ENCODE measurements at places on chromosomes 4 and X. TPM values are rescaled to one million over a fixed set of nuclear protein-coding genes. Genes with fewer than 3 reads are reported as not detected.

GRCh38 chr4:9899306-9900055 lies 118.0 kb downstream of the DRD5 start:
- no peak for DNase-seq

GRCh38 chrX:23861215-23861896 lies 46.4 kb downstream of the APOO start:
- DNase-seq: no peak

Gene TMPRSS11A
- not detected for total RNA-seq

GRCh38 chrX:22310779-22311178 lies 38.1 kb downstream of the CBLL2 start:
- no peak for DNase-seq

- DNase-seq: no peak
Observed at GRCh38 chr4:15901007-15901406, 37.5 kb downstream of the FGFBP1 start.

Gene PDLIM3
- total RNA-seq: not detected

DNA sequence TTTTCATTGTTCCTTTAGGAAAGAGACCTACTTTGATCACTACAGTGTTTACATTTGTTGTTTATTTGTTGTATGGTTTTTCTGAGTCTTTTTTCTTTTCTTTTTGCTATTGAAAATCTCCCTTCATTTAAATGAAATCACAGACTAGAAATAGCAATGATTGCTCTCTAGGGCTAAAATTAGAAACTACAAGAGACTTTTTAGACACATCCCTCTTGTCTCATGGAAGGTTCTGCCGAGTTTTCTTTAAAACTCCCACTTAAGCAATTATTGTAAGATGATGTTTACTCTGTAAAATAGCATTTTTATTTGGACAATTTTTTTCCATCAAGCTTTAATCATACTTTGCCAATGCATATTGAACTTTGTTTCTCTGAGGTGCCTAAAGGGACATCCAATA lies 136.6 kb downstream of the PALLD start:
- DNase-seq: no peak

GRCh38 chr4:26022346-26023202 lies 108.6 kb downstream of the SMIM20 start:
- DNase-seq: no peak

Gene PCDH7
- not detected for total RNA-seq

DNA sequence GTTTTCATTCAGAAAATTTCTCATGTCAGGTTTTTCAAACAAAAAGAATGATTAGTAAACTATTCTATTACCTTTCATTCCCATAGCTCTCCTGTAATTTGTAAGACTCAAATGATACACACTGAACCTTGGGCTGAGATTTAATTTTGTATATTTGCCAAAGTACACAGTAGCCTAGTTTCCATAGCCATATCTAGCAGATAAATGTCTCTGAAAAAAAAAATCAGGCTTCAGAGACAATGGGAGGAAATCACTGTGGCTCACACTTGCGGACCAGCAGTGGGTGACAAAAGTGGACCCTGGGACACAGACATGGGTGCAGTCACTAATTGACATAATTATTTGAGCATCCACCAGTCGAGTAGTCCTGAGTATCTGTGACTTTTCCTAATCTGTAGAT lies 46.6 kb downstream of the MAOA start:
- DNase-seq: no peak

- no peak for DNase-seq
Observed at GRCh38 chr4:184499996-184500395, 25.6 kb upstream of the IRF2 start.

DNA sequence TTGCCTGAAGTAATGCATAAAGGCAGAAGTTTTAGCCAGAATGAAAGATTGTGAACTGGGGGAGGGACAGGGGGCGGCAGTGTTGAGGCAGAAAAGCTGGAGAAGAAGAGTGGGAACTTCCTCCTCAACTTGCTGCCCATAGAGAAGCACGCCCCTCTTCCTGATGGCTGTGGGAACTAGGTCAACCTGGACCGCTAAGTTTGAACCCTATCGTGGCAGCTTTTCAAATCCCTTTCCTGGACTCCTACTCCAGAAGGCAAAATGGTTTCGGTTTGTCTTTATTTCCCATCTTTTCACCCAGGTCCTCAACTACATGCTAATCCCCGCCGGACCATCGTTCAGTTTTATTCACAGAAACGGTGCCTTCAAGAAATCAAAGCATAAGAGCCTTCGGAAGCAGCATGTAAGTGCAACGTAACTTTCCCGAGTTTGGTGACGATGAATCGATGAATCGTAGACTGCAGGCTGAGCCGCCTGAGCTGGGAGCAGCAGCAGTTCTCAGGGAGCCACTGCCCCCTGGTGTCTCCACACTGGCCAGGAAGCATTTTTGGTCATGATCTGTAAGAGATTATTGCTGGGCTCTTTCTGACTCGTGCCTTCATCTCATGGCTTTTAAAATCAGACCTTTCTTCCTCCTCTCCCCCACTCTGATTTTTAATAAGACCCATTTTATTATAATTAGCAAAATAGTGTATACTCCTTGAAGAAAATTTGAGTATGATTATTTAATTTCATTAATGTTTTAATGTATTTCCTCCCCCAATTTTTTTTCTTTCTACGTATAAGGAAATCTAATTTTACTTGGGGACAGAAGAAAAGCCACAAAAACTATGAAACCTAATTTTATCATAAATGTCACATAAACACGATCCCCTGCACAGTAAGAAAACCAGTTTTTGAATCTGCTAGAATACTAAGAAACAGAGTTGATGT lies 21.4 kb downstream of the SPINK2 start:
- peak; percentile 58 for DNase-seq

Gene GLUD2
- 9.6 TPM for total RNA-seq

Gene IL21
- 0.18 TPM for total RNA-seq

Gene COX18
- 15.3 TPM for total RNA-seq

DNA sequence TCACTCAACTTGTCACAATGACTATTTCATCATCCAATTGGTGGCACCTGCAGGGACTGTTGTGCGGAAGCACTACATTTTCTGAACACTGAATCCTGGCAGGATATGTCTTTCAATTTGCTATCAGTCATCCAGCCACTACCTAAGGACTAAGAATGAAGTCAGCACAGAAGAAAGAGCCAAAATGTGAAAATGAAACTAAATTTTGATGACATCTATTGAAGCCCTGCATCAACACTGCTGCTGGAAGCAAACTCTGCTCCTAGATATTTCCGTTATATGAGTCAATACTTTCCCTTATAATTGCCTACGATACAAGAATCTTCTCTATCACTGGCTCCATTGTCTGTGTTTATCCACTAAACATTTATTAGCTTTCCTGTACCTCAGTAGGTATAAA lies 917.9 kb downstream of the RAPGEF2 start:
- no peak for DNase-seq

- DNase-seq: peak; percentile 11
Observed at GRCh38 chr4:46270986-46271596, 118.8 kb downstream of the GABRA2 start.

DNA sequence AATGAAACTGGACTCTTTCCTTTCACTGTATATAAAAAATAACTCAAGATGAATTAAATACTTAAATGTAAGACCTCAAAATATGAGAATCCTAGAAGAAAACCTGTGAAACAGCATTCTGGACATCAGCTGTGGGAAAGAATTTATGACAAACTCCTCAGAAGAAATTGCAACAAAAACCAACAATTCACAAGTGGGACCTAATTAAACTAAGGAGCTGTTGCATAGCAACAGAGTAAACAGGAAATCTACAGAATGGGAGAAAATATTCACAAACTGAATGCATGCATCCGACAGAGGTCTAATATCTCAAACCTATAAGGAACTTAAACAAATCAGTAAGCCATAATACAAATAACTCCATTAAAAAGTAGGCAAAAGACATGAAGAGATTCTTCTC lies 851.7 kb upstream of the PCDH10 start:
- DNase-seq: no peak

DNA sequence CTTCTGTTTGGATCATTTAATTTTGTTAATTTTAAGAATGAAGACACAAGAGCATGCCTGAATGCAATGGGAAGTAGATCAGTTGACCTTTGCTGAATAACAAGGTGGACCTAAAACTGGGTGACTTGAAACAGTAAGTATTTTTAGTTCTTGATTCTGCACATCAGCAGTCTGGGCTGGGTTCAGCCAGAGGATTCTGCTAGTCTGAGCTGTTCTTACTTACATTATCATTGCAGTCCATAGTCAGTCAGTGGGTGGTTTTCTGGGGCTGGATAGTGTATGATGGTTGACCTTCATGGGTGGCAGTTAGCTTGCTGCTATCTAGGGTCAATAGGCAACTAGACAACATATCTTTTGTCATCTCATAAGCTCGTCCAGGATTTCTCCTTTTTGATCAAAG lies 91.4 kb downstream of the HS3ST1 start:
- DNase-seq: no peak

- no peak for DNase-seq
Observed at GRCh38 chr4:183299464-183299863, 20.6 kb downstream of the CLDN22 start.

Gene ADRA2C
- total RNA-seq: 0.54 TPM

Gene GPR34
- total RNA-seq: not detected

GRCh38 chrX:151488677-151489076 lies 74.8 kb upstream of the PASD1 start:
- peak; percentile 30 for DNase-seq

Gene HPGDS
- not detected for total RNA-seq

DNA sequence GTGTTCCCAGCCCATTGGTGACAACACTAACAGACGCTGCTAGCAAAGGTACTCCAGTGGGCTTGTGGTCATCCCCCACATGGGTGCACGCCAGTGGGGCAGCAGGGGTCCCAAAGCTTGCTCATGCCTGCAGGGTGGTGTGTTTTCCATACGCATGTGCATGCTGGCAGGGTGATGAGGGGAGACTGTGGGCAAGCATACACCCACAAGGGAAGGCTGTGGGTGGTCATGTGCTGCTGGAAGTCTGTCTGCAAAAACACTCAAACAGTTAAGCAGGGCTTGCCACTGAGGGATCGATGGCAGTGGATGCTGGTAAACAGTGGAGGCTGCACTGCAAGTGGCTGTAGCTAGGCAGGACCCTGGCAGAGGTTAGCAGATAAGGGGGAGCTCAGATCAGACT lies 79.9 kb downstream of the FAAH2 start:
- DNase-seq: no peak
